ENCODE measurements at places on chromosomes 6 and 20.
A peak's percentile ranks its signal among the peaks of the same experiment; 100 is the strongest.

DNA sequence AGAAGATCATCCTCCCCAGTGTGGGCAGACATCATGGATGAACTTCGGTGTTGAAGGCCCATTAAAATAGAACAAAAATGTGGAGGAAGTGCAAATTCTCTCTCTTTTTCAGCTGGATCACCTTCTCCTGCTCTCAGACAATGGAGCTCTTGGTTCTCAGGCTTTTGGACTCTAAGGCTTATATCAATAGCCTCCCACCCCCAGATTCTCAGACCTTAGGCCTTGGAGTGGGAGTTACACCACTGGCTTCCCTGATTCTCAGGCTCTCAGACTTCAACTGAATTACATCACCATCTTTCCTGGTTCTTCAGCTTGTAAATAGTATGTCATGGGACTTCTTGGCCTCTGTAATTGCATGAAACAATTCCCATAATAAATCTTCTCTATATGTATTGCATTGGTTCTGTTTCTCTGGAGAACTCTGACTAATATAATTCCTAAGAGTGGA lies 36.6 kb downstream of the NSFL1C start:
- no peak for DNase-seq

DNA sequence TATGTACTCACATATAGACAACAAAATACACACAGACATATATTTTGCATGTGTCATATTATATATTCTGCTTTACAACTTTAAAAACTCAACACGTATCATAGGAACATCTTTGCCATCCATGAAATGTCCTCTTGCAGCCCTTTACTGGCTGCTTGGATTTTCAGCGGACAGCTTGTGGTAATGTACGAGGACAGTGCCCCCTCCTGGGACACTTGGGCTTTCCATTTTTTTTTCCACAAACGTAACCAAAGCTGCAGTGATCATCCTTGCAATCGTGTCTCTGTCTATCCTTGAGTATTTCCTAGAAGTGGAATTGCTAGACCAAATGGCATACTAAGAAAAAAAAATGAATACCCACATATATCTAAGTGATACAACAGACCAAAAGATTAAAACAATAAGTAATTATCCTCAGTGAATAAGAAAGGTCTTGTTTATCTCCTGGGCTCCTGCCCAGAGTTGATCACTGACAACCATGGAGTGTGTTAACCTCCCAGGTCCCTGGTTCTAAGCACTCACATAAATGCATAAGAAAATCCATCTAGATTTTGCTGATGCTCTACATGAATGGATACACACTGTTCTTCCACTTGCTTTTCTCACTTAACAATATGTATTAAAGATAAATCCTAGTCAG lies 18.1 kb downstream of the BPI start:
- DNase-seq = peak; percentile 75

GRCh38 chr20:45020236-45020886 lies 54.0 kb downstream of the STK4 start:
- no peak for DNase-seq

- no peak for DNase-seq
These were observed 15.0 kb downstream of the ARFGEF3 start for GRCh38 chr6:138176652-138177232.

- no peak for DNase-seq
These were observed 2.0 kb upstream of the NPEPL1 start for GRCh38 chr20:58690396-58691135.

GRCh38 chr20:43408848-43409576 lies 48.7 kb upstream of the SRSF6 start:
- DNase-seq = peak; percentile 72

GRCh38 chr6:21033575-21034026 lies 499.3 kb downstream of the CDKAL1 start:
- no peak for DNase-seq

GRCh38 chr6:2477250-2477649 lies 231.8 kb upstream of the GMDS start:
- no peak for DNase-seq

GRCh38 chr6:3813150-3813780 lies 35.9 kb upstream of the FAM50B start:
- DNase-seq = no peak

- no peak for DNase-seq
These were observed 120.9 kb downstream of the TIAM2 start for GRCh38 chr6:155115893-155116570.

DNA sequence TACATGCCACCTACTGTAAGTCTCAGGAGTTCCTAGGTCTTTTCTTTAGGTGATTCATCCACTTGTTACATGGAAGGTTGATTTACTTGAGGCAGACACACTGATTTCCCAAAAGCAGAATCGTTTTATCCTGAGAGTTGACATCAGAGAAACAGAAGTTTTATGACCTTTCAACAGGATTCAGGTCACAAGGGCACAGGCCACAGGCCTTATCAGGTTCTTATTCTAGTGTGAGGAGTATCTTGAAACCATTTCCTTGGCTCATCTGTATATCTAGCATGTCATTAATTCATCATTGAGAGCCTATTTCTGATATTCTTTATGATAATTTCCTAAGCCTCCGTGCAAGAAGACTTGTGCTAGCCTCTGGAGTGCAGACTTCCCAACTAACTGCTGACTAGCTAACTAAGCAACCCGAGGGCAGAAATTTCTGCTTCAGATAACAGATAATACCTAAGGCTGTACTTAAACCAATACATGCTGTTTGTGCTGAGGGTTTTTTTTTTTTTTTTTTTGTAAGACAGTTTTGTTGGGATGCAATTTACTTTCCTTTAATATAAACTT lies 44.9 kb upstream of the RFPL4B start:
- no peak for DNase-seq

GRCh38 chr20:43363506-43363905 lies 94.2 kb upstream of the SRSF6 start:
- DNase-seq = no peak

GRCh38 chr6:7224731-7225130 lies 88.3 kb downstream of the SSR1 start:
- no peak for DNase-seq

- DNase-seq = peak; percentile 16
These were observed 538 bp downstream of the FERMT1 start for GRCh38 chr20:6122111-6122872.

- no peak for DNase-seq
These were observed 28.3 kb upstream of the HDAC2 start for GRCh38 chr6:113999284-113999683.

- DNase-seq = peak; percentile 90
These were observed 136.3 kb downstream of the LY86 start for GRCh38 chr6:6724539-6725467.

- DNase-seq = no peak
These were observed 428.5 kb downstream of the CD83 start for GRCh38 chr6:14546036-14546435.

DNA sequence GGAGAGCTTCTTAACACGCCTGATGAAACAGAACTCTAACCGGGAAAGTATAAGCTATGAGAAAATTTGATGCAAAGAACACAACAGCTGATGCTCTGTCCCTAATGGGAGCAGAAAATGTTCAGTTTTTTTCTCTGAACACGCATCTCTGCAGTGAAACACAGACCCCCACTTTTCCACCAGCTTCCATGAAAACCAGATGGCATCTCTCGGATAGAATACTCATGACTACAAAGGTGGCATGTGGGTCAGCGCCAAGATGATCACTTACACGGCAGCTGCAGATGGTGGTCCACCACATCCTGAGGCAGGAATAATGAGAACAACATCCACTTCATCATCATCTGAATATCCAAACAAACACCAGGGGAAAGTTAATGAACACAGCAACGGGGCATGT lies 85.2 kb upstream of the CNR1 start:
- DNase-seq = peak; percentile 75

GRCh38 chr6:155117785-155118184 lies 122.7 kb downstream of the TIAM2 start:
- no peak for DNase-seq

DNA sequence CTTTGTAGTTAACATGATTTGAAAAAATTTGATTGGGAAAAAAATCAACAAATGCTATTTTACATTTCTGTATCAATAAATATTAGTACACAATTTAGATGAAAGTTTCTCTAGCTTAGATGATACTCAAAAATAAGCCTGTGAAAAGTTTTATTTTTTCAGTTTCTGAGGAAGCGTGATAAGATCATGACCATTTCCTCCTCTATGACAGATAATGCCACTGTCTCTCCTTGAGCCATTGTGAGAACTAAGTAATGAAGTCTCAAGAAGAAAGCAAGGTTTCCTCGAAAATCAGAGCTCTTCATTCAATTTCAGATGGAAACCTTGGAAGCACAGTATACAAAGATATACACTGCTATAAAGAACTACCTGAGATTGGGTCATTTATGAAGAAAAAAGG lies 395.0 kb downstream of the HDGFL1 start:
- no peak for DNase-seq

DNA sequence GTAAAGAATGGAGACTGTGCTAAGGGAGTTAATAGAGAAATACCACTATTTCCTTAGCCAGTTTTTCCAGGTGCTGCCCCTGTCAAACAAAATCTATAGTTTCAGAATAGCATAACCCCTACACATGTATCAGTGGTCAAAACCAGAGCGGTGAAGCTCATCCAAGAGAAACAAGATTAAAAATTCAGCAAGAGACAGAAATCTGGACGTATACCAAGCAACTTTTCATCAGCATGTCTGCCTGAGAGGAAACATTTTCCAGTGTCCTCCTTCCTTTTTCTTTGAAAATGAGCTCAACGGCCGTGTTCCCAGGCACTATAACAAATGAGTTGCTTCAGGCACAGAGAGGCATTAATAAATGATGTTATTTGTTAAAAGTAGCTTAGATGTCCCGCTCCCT lies 416.5 kb downstream of the BCKDHB start:
- peak; percentile 42 for DNase-seq

- DNase-seq = no peak
These were observed 183.9 kb downstream of the ZMYND8 start for GRCh38 chr20:47172579-47172978.

- DNase-seq = no peak
These were observed 95.5 kb upstream of the NXT1 start for GRCh38 chr20:23255106-23255505.

DNA sequence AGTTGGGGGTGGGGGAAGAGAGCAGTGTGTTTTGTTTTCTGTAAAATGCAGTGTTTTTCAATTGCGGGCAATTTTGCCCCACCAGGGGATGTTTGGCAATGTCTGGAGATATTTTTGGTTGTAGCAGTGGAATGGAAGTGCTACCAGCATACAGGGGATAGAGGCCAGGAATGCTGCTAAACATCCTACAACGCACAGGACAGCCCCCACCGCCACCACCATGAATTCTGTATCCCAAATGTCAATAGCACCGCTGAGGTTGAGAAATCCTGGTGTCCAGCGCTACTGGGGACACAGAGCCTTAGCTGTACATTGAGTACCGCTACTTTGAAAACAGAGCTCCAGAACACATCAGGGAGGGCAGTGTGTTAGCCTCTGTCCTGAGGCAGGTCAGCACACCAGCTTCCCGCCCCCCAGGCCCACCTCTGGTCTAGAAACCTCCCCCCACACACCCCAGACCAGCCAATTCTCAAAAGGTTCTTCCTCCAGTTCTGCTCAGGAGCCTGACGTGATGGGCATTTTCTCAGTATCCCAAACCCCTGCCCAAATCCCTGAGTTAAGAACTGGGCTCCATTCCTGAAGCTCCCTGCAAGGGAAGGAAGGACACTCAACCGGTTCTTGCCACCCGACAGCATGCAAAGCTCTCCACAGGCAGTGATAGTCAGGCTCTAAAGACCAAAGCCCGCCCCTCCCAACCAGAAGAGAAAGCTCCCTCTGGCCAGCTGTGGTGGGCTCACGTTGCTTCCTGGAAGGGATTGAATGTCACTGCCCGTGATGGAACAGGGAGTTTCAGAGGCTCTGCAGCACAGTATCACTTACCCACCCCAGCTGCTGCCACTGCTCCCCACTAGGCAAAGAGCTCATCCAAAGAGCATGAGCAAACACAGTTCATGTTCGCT lies 321.5 kb upstream of the JARID2 start:
- no peak for DNase-seq

GRCh38 chr6:119559586-119559985 lies 210.0 kb upstream of the MAN1A1 start:
- DNase-seq = no peak

DNA sequence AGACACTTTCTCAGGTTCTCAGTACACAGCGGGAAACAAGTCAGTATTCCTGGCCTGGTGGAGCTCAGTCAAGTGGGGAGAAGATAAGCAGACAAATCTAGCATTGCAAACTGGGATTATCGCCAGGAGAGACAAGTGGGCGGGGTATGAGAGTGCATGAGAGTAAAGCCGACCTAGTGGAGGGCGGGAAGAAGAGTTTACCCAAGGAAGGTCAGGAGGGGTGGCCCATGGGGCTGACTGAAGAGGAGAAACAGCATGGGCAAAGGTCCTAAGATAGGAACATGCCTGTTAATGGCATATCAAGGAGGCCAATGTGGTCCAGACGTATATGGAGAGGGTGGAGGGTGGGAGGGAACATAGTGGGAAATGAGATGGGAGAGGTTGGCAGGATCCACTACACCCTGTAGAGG lies 12.4 kb upstream of the CSNK2A1 start:
- no peak for DNase-seq

- no peak for DNase-seq
These were observed 77.6 kb downstream of the HUS1B start for GRCh38 chr6:579339-579738.

DNA sequence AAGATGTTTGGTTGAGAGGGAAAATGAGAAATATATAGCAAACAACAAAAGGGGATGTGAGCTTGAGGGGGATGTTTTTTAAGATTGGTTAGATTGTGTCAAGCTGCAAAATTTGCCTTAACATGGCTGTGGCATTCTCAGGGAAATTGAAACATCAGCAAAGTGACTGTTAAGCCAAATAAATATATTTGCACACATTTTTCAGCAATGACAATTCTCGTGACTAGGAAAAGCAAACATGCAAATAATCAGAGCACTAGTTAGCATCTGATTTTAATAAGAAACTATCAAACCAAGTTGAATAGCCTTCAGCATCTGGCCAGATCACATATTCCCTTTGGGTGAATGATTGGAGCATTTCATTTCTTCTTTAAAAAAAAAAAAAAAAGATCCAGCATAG lies 262.8 kb downstream of the TBC1D7 start:
- no peak for DNase-seq

DNA sequence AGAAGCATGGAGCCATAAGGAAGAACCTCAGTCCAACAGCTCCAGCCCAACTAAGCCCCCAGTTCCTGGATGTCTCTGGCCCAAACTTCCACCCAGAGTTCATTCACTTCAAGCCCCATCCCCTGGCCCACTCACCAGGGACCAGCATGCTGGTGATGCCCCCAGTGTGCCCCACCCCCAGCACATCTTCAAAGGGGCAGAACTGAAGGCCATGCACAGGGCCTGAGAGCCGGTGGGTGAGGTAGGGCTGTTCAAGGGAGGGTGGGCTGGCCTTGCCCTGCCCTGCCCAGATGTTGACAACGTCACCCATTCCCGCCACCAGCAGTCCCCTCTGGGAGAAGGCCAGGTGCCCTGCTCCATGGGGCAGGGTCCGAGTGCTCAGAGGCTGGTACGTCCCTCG lies 3.6 kb downstream of the B3GALT4 start:
- no peak for DNase-seq

- no peak for DNase-seq
These were observed 35.0 kb upstream of the MDGA1 start for GRCh38 chr6:37732688-37733087.
